ENCODE measurements at places on chromosomes 7 and 10. TPM values are rescaled to one million over a fixed set of nuclear protein-coding genes. Genes with fewer than 3 reads are reported as not detected.

Gene HTR7
- 32.0 TPM for total RNA-seq

Gene AGR2
- 279 TPM for total RNA-seq

Gene SYT15
- total RNA-seq: not detected

Gene ERV3-1
- total RNA-seq: 9.0 TPM

Gene KCNMA1
- total RNA-seq: 16.8 TPM

Gene TAS2R41
- not detected for total RNA-seq
